Neural cell (in vitro differentiated cells): ENCODE measurements at places on chromosomes 4 and X. TPM values are rescaled to one million over a fixed set of nuclear protein-coding genes. Genes with fewer than 3 reads are reported as not detected.

ARX gene
- 39.2 and 42.8 TPM in 2 replicates for polyA plus RNA-seq

MEPE gene
- polyA plus RNA-seq, result not detected in 2 replicates

PABPC4L gene
- not detected in 2 replicates for polyA plus RNA-seq

KCND1 gene
- 3.7 and 4.8 TPM in 2 replicates for polyA plus RNA-seq

PARM1 gene
- 1.3 TPM in 2 replicates for polyA plus RNA-seq

NALF2 gene
- polyA plus RNA-seq, result 5.4 and 6.9 TPM in 2 replicates

PHEX gene
- polyA plus RNA-seq, result 0.34 and 0.59 TPM in 2 replicates

ATP1B4 gene
- not detected in 2 replicates for polyA plus RNA-seq

ZAR1 gene
- 0.88 TPM in 1 of 2 replicates, not detected in the other for polyA plus RNA-seq

TCEAL6 gene
- polyA plus RNA-seq, result not detected in 2 replicates

NDP gene
- 34.1 and 43.6 TPM in 2 replicates for polyA plus RNA-seq

TMEM175 gene
- polyA plus RNA-seq, result 36.9 and 38.0 TPM in 2 replicates

MAGEA2 gene
- 1.6 and 1.8 TPM in 2 replicates for polyA plus RNA-seq

BMP3 gene
- 1.5 and 2.7 TPM in 2 replicates for polyA plus RNA-seq

GABRE gene
- polyA plus RNA-seq, result 0.10 TPM in 1 of 2 replicates, not detected in the other

FRG2 gene
- not detected in 2 replicates for polyA plus RNA-seq

TMPRSS11B gene
- polyA plus RNA-seq, result not detected in 2 replicates

GAGE2A gene
- not detected in 2 replicates for polyA plus RNA-seq

NKX6-1 gene
- 15.0 and 20.1 TPM in 2 replicates for polyA plus RNA-seq

CLIC2 gene
- 2.9 and 5.8 TPM in 2 replicates for polyA plus RNA-seq

PACRGL gene
- 35.2 and 41.9 TPM in 2 replicates for polyA plus RNA-seq

TAF7L gene
- polyA plus RNA-seq, result 0.59 and 1.1 TPM in 2 replicates

TRIM60 gene
- not detected in 2 replicates for polyA plus RNA-seq

ZMAT1 gene
- 33.9 and 39.1 TPM in 2 replicates for polyA plus RNA-seq

SYTL5 gene
- polyA plus RNA-seq, result 0.80 and 1.0 TPM in 2 replicates

SASH3 gene
- polyA plus RNA-seq, result not detected in 2 replicates

NLRP2B gene
- polyA plus RNA-seq, result not detected in 2 replicates

PDE6B gene
- polyA plus RNA-seq, result 3.2 and 6.1 TPM in 2 replicates

CCDC149 gene
- 6.6 and 9.8 TPM in 2 replicates for polyA plus RNA-seq

AFAP1 gene
- 38.9 and 44.1 TPM in 2 replicates for polyA plus RNA-seq

NPY1R gene
- 15.3 and 19.8 TPM in 2 replicates for polyA plus RNA-seq

XAGE2 gene
- polyA plus RNA-seq, result not detected in 2 replicates

GLUD2 gene
- polyA plus RNA-seq, result 0.35 and 0.68 TPM in 2 replicates

PGRMC2 gene
- polyA plus RNA-seq, result 16.5 and 19.8 TPM in 2 replicates

SMPX gene
- polyA plus RNA-seq, result 0.53 TPM in 1 of 2 replicates, not detected in the other

PNCK gene
- polyA plus RNA-seq, result 9.5 and 15.0 TPM in 2 replicates

FAM9C gene
- not detected in 2 replicates for polyA plus RNA-seq
